ENCODE measurements at places on chromosomes 11 and 22. TPM values are rescaled to one million over a fixed set of nuclear protein-coding genes. Genes with fewer than 3 reads are reported as not detected.

GRCh38 chr22:28930357-28931007 lies 47.1 kb downstream of the ZNRF3 start:
- no peak for DNase-seq
- H3K36me3 ChIP-seq = no peaks in the 10 kb centered on the region
- H3K4me3 ChIP-seq = no peak overlapping the region
- peaks cover 40% of the 10 kb centered on the region for H3K4me1 ChIP-seq

- no peaks in the 10 kb centered on the region for H3K36me3 ChIP-seq
- no peak overlapping the region for H3K4me3 ChIP-seq
- H3K27ac ChIP-seq = no peak overlapping the region
- peaks cover 8% of the 10 kb centered on the region for H3K27me3 ChIP-seq
These were observed 570.1 kb downstream of the BRD1 start for GRCh38 chr22:49257551-49257961.

- no peak overlapping the region for H3K27ac ChIP-seq
- H3K4me3 ChIP-seq = no peak overlapping the region
- H3K27me3 ChIP-seq = peaks cover 1% of the 10 kb centered on the region
These were observed 11.4 kb downstream of the PAX6 start for GRCh38 chr11:31799435-31800397.

- no peak for DNase-seq
- H3K4me3 ChIP-seq = no peak overlapping the region
- H3K36me3 ChIP-seq = no peaks in the 10 kb centered on the region
- H3K27me3 ChIP-seq = no peaks in the 10 kb centered on the region
These were observed 10.1 kb upstream of the FANCF start for GRCh38 chr11:22635689-22636088.

DNA sequence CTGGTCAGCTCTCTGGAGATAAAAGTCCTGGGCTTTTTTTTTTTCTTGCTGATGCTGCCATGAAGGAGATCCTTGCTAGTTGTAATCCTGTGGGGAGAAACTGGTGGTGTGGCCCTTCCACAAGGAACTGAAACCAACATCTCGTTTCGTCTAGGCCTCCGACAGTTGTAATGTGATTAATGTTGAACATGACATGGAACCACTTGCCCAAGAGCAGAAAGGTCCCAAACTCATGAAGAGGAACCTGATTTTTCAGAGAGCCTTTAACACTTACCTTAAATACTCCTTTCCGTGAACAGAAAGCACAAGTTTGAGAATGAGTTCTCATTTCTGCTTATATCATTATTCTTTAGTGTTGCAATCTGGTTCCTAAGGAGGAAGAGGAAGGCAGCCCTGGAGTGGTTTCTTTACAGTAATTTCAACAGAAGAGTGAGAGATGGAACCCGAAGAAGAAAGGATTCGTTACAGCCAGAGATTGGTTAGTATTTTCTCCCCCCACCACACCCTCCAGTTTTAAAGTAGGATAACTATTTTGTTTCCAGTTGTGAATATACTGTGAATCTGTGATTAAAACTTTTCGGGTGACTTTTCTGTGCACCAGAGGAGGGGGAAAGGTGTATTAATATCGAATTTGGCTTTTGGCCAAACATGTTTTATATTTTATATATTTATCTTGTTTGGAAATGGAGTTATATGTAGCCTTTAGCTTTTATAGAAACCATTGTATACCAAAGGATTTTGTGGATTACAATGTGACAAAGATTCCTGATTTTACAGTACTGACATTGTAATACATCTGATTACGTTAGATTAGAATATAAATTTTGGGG lies 2.0 kb downstream of the KDM2A start:
- H3K27me3 ChIP-seq = no peaks in the 10 kb centered on the region
- peaks cover 2% of the 10 kb centered on the region for H3K36me3 ChIP-seq
- H3K27ac ChIP-seq = peak overlapping the region; percentile 82
- H3K4me3 ChIP-seq = peak overlapping the region; percentile 90
- no peak for DNase-seq
- H3K4me1 ChIP-seq = peaks cover 22% of the 10 kb centered on the region

DNA sequence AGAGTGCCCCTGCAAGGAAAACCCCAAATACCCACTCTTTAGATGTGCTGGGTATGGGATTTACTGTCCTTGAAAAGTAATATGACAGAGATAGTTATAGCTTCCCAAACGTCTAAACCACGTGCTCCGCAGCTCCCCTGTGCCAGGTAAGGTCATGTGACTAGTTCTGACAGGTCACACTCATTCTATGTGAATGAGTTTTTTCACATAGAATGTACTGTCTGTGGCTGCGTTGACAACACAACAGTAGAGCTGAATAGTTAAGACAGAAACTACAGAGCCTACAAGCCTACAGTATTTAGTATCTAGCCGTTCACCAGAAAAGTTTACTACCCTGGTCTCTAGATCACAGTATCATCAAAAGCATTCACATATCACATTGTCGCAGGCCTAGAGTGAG lies 236.2 kb downstream of the ETS1 start:
- no peaks in the 10 kb centered on the region for H3K4me1 ChIP-seq
- H3K36me3 ChIP-seq = no peaks in the 10 kb centered on the region
- no peak overlapping the region for H3K27ac ChIP-seq
- no peak overlapping the region for H3K4me3 ChIP-seq

DNA sequence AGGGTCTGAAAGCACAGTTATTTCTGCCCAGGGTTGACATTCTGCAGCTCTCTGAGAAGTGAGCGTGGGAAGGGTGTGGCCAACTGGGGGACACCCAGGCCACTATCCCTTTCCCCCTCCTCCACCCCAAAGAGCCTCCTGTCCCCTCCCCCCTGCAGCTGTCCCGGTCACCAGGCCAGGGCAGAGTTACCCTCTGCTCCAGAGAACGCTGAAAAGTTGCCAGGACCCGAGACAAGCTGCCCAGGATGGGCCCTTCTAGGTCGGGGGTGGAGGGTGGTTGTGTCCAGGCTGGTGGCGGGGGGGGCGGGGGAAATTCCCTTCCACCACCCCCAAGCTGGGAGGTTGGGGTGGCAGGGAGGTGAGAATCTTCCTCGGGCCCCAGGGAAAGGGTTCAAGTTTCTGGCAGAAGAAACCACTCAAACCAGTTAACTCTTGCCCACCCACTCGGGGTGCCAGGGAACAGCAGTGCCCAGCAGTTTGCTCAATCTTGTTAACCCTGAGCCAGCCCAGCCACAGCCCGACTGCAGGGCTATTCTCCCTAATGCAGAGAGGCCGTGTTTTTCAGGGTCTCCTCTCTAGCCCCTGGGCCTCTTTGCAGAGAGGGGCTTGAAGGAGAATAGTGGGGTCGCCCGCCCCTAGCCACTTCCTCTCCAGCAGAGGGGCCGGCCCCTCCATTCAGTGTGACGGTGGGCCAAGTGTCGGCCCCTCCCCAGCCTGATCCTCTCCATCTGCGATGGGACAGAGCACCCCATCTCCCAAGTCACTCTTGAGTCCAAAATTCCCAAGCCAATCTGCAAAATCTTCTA lies 697 bp downstream of the LGALS1 start:
- peak overlapping the region; percentile 88 for H3K27ac ChIP-seq
- DNase-seq = no peak
- no peaks in the 10 kb centered on the region for H3K27me3 ChIP-seq

GRCh38 chr11:109378034-109378433 lies 44.0 kb upstream of the C11orf87 start:
- no peaks in the 10 kb centered on the region for H3K4me1 ChIP-seq
- H3K27ac ChIP-seq = no peak overlapping the region
- H3K4me3 ChIP-seq = no peak overlapping the region
- H3K36me3 ChIP-seq = no peaks in the 10 kb centered on the region

DNA sequence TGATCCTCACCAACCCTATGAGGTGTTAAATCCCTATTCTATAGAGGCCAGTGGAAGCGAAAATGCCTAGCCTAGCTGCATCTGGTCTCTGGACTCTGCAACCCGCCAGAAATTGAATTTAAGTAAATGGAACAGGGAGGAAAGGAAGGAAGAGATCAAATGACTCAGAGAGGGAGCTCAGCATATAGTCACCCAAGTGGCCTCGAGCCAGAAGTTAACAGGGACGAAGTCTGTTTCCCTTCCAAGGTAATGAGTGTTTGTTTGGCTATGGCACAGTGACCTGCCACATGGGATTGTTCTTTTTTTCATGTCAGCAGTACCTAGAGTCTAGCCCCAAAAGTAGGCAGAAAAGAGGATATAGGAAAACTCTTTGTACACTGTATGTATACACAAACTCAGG lies 66.3 kb downstream of the PAK1 start:
- peaks cover 21% of the 10 kb centered on the region for H3K4me1 ChIP-seq
- DNase-seq = no peak
- H3K27ac ChIP-seq = no peak overlapping the region
- no peak overlapping the region for H3K4me3 ChIP-seq

- H3K36me3 ChIP-seq = no peaks in the 10 kb centered on the region
- H3K27ac ChIP-seq = no peak within 1 kb of the TSS
- DNase-seq = no peak
- H3K27me3 ChIP-seq = peaks cover 18% of the 10 kb centered on the region
- H3K4me3 ChIP-seq = peak within 1 kb of the TSS; percentile 41
These were observed at the start of gene SLC1A2 for GRCh38 chr11:35419184-35419829. Gene SLC1A2 (minus strand): TSS chr11:35419558. CDS start chr11:35418966, 592 bp downstream.

DNA sequence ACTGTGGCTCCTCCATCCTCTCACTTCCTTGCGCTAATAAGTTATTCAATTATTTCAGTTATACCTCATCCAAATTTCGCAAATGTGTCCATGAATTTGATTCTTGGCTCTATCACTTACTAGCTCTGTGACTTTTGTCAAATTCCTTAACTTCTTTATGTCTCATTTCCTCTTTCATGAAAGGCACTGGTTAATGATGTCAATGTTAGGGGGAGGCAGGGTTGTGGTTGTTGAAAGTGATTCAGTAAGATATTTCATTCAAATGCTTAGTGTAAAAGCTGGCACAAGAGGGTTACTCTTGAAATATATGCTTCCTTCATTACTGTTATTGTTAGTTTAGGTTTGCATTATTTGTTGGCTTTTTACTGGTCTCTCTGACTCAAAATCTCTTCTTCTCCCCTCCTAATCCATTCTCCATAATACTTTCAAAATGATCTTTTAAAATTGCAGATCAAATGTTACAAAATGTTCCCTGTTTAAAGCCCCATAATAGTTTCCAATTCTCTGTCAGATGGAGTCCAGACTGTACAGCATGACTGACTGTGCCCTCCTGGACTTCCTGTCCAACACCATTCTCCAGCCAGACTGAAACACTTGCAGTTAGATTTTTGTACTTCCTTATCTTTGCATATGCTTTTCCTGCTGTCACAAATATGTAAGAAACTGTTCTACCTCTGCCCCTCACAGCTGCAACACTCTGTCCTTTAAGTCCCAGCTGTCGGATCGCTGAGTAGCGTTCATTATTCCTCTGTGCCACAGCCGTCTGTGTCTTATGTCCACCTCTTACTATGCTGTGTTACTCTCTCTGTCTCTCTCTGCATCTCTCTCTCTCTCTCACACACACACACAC lies 510.6 kb upstream of the RAG2 start:
- no peak overlapping the region for H3K27ac ChIP-seq
- no peaks in the 10 kb centered on the region for H3K4me1 ChIP-seq
- H3K4me3 ChIP-seq = no peak overlapping the region
- no peaks in the 10 kb centered on the region for H3K27me3 ChIP-seq
- DNase-seq = no peak
- no peaks in the 10 kb centered on the region for H3K36me3 ChIP-seq

- no peak overlapping the region for H3K27ac ChIP-seq
- H3K4me3 ChIP-seq = no peak overlapping the region
- H3K27me3 ChIP-seq = no peaks in the 10 kb centered on the region
- H3K4me1 ChIP-seq = peaks cover 7% of the 10 kb centered on the region
These were observed 27.7 kb downstream of the MAPK1 start for GRCh38 chr22:21839765-21840140.

GRCh38 chr22:32712644-32713355 lies 88.7 kb upstream of the TIMP3 start:
- H3K36me3 ChIP-seq = no peaks in the 10 kb centered on the region
- H3K4me3 ChIP-seq = no peak overlapping the region
- no peak for DNase-seq

- no peaks in the 10 kb centered on the region for H3K4me1 ChIP-seq
- no peak overlapping the region for H3K4me3 ChIP-seq
- no peak for DNase-seq
- H3K36me3 ChIP-seq = no peaks in the 10 kb centered on the region
- H3K27ac ChIP-seq = no peak overlapping the region
- no peaks in the 10 kb centered on the region for H3K27me3 ChIP-seq
These were observed 236.1 kb downstream of the MIAT start for GRCh38 chr22:26893173-26894110.

GRCh38 chr11:26974069-26974783 lies 19.7 kb upstream of the FIBIN start:
- no peak for DNase-seq
- no peaks in the 10 kb centered on the region for H3K4me1 ChIP-seq
- no peak overlapping the region for H3K27ac ChIP-seq
- H3K4me3 ChIP-seq = no peak overlapping the region

GRCh38 chr11:75011357-75011756 lies 22.6 kb downstream of the NEU3 start:
- H3K4me1 ChIP-seq = no peaks in the 10 kb centered on the region
- no peak overlapping the region for H3K4me3 ChIP-seq
- no peaks in the 10 kb centered on the region for H3K27me3 ChIP-seq
- H3K36me3 ChIP-seq = peaks cover 19% of the 10 kb centered on the region
- no peak for DNase-seq
- no peak overlapping the region for H3K27ac ChIP-seq

DNA sequence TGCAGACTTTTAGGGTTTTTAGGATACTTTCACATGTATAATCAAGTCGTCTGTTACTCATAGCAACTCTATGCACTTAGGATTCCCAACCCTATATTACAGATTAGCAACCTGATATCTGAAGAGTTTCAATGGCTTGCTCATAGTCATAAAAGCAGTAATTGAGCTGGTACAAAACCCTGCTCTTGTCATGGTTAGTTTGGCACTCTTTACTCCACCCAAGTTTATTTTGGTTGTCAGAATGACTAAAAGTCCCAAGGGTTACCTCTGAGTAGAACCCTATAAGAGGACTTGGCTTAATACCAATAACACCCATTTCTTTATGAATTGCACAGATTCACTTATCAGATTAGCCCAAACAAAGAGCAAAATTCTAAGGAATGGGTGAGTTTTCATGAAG lies 550.6 kb downstream of the SOX6 start:
- no peaks in the 10 kb centered on the region for H3K36me3 ChIP-seq
- H3K4me3 ChIP-seq = no peak overlapping the region
- H3K4me1 ChIP-seq = no peaks in the 10 kb centered on the region
- no peak overlapping the region for H3K27ac ChIP-seq
- no peaks in the 10 kb centered on the region for H3K27me3 ChIP-seq

OR5B12 gene
- not detected for total RNA-seq

PHOX2A gene
- not detected for total RNA-seq

APOL5 gene
- not detected for total RNA-seq

AIFM3 gene
- total RNA-seq = 0.51 TPM

DRICH1 gene
- total RNA-seq = 0.33 TPM

All from liver (tissue), 10 donors.